Esophagus squamous epithelium (tissue), 5 donors: ENCODE measurements at places on chromosomes 3 and 15.

DNA sequence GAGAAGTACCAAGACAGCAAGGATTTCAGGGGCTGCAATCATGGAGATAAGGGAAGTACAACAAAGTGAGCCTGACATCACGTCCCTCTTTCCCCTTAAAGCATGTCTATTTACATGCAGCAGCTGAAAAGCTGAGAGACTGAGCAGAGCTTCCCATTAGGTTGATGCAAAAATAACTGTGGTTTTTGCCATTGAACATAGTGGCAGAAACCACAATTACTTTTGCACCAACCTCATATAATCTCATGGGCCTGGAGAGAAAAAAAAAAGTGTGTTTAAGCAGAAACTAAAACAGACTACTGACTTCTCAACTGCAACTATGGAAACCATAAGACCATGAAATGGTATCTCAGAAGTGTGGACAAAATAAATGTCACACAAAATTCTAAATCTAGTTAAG is 48.3 kb downstream of the CCDC12 start:
- no peak for DNase-seq

DNA sequence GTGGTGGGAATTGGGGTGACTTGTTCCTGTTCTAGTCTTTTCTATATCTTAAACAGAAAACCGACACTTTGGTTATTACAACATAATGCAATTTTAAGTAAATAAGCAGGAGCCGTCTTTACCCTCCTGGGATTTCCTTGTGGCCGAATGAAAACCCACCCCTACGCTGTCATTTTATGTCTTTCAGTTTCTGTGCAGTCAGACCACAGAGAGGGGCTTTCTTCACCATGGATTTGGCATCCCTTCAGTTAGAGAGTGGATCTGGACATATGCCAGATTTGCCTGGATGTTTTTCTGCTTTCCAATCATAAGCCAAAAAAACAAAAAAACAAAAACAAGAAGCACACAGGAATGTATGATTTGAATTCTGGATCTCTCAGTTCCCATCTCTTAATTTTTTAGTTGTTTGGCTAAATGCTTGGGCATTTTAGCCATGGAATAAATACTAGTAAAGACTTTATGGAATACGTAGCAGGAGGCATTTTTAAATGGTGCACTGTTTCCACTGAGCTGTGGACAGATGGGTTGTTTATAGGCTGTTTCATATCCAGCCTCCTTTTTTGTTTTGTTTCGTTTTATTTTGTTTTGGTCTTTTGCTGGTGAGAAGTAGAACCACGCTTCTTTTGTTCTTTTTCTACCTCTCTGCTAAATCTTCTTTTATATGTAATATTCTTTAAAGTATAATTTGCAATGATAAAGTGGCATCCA is 272.9 kb downstream of the FEZF2 start:
- DNase-seq = no peak

DNA sequence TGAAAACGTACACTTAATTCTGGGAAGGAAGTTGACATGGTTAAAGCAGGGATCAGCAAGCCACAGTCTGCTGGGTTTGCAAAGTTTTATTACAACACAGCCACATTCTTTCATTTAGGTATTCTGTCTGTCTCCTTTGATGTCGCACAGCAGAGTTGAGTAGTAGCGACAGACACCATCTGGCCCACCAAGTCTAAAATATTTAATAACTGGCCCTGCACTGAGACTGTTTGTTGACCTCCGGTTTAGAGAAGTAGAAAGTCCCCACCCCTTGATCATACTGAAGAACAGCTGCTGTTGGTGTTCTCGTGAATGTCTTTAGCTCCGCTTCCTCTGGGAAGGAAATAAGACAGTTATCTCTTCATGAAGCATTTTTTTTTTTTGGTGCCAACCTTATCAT is 66.2 kb downstream of the MCTP2 start:
- no peak for DNase-seq

- no peak for DNase-seq
Observed at GRCh38 chr3:194306771-194307640, 44.1 kb downstream of the CPN2 start.

- DNase-seq = no peak
Observed at GRCh38 chr3:161323926-161324621, 47.2 kb downstream of the SPTSSB start.

- no peak for DNase-seq
Observed at GRCh38 chr3:129052675-129053074, 7.9 kb upstream of the GP9 start.

- DNase-seq = no peak
Observed at GRCh38 chr3:70501561-70501960, 189.1 kb upstream of the MDFIC2 start.

- DNase-seq = no peak
Observed at GRCh38 chr3:14791343-14791945, 27.3 kb upstream of the FGD5 start.

DNA sequence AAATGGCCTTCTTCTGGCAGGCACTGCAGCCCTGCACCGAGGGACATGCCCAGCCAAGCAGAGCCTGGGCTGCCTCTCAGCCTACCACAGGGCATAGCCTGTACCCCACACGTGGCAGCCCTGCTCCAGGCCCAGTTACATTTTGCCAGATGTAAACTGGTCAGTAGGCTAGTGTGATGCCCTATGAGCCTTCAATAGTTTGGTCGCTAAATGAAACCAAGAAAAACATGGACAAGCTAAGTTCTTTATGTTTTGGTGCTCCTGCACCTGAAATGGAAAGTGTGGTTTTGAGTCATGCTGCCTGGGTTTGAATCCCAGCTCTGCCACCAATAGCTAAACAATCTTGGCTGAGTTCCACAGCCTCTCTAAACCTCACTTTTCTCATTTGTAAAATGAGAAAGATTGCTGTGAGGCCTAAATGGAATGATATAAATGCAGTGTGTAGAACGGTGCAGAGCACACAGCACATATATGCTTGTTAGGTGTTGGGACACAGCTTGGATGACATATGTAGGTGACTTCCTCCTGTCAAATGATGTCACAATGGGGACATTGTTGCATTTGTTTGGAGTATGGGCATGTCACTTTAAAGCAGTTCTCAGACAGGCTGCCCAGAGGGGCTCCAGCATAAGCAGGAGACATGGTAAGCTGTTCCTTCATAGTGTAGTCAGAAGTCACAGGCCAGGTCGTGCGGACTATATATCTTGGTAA is 57.4 kb downstream of the ZBTB38 start:
- DNase-seq = no peak
